Adipocyte (in vitro differentiated cells): ENCODE measurements at places on chromosomes 2 and 18.
A peak's percentile ranks its signal among the peaks of the same experiment; 100 is the strongest.

DNA sequence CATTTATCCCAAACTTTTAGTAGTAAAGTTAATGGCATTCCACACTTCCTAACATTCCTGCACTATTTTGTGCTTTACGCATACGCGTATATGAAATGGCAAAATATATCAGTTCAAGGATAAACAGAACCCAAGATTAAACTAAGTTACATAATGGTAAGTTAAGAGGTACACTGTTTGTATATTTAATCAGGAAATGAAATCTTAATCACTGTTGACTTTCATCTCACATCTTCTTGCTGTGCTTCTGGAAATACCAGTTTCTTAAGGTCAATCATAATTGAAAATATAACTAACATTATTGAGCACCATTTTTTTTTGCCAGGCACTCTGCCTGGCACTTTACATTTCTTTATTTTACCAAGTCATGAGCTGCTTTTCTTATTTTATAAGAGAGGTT is 565.2 kb downstream of the LRP1B start:
- DNase-seq: no peak

DNA sequence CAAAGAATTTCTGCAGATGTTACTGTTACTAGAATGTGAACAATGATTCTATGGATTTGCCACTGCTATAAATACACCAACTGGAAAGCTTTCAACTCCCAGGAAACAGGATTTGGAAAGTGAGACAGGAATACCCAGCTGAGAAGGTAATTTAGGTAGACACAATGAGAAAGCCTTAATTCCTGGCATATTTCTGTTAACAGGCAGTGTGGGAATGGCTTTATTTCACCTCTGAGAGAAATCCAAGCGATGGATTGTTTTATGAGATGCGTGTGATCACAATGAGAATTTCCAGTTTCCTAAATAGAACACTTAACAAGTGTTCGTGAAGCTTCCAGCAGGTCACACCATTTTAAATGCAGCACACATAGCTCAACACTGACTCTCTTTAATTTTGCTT is 133.0 kb downstream of the SLC8A1 start:
- DNase-seq: no peak

- DNase-seq: peak; percentile 25
Measured at GRCh38 chr2:73939419-73939818, 12.7 kb downstream of the DGUOK start.

DNA sequence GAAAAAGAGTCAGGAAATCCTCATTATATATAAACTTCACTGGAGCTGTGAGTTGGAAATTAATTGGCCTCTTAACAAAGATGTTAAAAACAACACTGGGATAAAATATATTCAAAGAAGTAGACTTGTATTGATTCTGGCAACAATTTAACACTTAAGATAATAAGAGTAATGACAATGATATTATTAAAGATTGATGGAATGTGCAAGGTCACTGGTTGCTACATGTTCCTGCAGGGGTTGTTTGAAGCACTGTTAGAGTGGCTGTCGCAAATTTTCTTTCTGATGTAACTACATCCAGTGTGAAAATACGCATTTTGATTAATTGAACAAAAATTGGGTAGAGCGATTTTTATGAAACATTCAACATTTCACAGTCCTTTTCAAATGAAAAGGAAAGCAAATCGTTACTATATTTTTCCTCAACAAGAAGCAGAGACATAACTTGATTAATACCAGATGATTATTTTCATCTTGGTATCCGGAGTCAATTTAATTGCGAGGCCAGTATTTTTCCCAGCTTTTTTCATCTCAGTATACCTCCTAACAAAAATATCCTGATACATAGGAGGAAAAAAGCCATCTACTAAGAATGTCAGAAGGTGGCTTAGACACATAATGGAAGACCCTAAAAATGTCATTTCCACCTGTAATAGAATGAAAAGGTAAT is 6.1 kb downstream of the PTGR3 start:
- peak; percentile 45 for DNase-seq

- no peak for DNase-seq
Measured at GRCh38 chr2:17867133-17867532, 11.3 kb upstream of the KCNS3 start.

DNA sequence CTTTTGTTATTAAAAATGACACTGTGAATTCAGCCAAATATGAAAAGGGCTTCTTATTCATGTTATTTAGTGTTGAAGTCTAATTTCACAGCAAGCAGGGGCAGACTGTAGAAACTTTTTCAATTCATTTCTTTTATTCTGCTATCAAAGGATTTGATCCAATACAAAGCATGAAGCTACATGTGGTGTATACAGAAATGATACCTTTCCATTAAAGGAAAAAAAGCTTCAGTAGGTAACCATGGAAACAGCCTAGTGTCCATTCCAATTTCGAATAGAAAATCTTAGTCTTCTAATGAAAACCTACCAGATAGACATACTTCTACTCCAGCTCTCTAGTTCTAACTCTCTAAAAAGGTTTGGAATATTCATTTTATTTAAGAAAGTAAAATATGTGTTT is 276.2 kb upstream of the KCNJ3 start:
- DNase-seq: no peak

DNA sequence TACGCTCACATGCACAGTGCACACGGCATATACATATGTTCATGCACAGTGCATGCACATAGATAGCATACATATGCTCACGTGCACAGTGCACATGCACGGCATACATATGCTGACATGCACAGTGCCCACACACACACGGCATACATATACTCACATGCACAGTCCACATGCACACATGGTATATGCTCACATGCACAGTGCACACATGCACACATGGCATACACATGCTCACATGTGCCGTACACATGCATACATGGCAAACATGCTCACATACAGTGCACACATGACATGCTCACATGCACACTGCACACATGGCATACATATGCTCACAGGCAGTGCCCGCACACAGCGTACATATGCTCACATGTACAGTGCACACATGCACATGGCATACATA is 97.7 kb upstream of the CTDP1 start:
- no peak for DNase-seq

DNA sequence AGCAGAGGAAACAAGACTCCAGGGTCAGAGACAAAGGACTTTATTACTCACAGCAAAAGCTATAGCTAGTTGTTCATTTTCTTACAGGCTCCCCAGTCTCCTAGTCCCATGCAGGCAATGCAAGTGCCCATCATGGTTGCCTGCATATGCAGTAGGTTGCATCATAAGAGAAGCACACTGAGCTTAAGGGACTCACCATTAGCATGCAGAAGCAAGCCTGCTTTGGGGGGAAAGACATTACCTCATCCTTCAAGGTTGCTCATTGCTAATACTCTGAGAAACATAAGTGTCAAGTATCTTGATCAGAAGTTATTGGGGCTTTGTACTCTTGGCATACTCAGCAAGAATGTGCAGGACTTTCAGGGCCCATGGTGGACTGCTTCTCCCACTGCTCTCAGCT is 114.6 kb upstream of the CCDC68 start:
- DNase-seq: no peak

DNA sequence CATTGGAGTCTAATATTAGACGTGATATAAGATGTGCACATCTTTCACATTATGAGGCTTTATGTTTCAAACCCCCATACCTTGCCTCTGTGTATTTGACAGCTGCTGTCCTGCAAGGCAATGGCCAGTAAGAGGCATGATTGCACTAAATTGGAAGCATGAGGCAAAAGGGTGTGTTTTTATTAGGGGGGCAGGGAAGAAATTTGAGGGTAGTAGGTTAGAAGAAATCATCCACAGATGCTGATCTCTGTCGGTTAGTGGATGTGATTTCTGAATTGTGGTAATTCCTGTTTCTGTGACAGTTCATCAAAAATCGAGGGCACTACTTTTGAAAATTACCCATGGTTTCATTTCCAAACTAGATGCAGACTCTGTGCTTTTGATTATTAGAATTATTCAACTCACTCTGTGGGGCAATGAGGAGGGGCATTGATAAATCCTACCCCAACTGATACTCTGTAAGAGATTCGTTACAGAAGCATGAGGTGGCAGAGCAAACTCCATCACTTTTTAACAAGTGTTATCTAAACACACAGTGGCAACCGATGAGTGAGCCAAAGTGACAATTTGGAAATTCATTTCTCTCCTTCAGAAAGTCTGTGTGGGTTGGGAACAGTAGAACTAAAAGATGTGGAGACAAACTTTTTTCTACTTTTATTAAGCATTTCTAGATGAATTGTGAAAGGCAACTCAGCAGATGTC is 453.0 kb downstream of the ARHGAP15 start:
- DNase-seq: peak; percentile 13

DNA sequence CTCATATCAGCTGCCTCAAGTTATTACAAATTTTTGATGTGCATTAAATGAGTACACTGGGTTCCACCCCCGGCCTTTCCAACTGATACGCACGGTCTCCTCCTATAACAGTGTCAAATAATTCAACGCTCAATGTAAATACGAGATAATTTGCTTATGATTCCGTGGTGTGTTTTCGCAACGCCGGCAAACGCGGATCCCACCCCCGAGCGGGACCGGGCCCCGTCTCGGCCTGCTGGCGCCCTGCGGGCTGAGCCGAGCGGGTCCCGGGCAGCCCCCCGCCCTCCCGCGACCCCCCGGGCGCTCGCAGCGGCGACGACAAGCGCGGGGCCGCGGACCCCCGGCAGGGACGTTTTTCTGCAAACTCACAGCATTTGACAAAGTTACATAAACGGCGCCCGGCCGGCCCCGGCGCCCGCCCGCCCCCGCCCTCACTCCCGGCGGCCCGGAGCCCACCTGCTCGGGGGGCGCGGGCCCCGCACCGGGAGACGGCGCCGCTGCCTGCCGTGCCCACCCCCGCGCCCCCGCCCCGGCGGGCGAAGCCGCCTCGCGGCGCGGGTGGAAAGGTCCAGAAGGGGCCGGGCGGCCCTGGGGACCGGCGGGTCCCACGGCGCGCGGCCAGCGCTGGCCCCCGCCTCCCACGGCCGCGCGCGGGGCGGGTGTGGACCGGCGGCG is 762 bp downstream of the HDAC4 start:
- DNase-seq: peak; percentile 54

DNA sequence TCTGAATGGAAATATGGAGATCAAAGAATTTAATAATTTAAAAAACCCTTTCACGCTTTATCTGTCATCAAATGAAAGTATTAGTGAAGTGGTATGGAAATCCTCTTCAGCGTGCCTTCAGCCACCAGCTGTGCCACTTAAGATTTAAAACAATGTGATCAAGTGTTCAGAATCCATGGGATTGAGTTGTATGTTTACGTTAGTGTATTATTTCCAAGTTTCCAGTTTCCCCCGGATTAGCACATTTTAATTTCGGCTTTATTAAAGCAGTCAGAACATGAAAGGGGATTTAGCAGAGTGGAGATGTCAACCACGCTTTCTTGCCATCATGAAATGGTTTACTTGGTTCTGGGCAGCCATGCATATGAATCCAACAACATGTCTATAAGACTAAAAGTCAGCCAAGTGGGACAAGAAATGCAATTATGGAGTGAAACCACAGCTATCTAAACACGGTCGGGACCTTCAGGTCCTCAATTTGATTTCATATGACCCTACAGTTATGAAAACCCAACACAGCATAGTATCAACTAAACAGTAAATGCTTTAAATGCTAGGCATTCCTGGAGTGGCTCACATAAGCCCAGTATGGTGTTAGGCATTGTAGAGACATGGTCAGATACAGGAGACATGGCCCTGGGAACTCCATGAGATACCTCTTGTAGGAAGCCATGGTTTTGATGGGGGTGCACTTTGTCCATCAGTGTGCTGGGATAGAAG is 224.9 kb upstream of the EPAS1 start:
- DNase-seq: peak; percentile 38

DNA sequence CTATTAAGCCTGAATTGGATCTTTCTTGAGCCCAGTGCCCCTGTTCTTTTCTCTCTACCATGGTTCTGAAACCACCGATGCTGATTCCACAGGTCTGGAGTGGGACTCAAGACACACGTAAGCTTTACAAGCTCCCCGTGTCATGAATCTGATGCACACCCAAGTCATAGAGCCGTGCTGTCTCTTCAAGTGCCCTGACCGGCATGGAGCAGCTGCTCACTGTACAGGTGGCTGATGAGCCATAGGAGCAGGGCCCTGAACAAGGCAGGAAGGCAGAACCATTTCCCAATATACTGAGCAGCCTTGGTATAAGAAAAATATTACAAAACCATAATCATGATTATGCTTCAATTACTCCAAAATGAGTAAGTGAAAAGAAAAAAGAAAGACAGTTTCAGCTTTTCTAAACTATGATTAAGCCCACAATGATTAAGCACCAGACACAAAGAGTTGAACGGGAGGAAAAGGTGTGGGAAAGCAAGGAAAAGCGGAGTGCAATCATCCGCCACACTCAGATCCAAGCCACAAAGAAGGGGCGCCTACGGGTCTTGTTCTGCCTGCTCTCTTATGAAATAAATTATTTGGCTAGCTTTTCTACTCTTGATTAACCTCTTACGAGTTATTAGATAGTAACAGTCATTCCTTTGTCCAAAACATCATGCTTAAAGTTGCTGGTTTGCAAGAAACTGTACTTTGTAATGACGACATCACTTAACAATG is 41.7 kb downstream of the NOL10 start:
- DNase-seq: no peak

GRCh38 chr2:173048897-173049661 is 26.6 kb upstream of the MAP3K20 start:
- peak; percentile 97 for DNase-seq

DNA sequence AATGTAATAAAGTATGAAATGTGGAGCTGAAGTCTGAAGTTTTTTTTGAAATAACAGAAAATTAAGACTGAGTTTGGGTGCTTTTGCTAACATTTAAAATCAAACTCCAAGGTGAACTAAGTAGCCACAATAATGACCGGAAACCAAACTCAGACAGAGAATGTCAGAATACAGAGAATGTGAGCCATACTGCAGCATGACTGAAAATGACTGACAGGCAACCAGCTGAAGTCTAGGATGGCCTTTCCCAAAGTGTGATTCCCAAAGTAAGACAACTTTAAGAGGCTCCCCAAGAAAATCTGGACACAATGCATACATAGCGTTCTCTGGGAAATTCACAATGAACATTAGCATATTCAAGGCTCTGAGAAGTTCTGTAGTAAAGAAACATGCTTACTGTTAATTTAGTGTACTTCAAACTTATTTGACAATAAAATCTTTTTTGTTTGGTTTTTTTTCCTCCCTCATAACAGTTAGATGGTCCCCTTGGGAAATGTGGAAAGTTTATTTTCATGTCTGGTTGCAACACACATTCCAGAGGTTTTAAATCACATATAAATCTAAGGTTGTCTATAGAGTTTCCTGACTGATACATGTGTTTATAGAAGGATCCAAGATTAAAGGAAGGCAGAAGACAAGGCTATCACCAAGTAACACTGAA is 28.6 kb downstream of the PLA2R1 start:
- peak; percentile 90 for DNase-seq

- no peak for DNase-seq
Measured at GRCh38 chr2:180720829-180721228, 259.6 kb upstream of the UBE2E3 start.

DNA sequence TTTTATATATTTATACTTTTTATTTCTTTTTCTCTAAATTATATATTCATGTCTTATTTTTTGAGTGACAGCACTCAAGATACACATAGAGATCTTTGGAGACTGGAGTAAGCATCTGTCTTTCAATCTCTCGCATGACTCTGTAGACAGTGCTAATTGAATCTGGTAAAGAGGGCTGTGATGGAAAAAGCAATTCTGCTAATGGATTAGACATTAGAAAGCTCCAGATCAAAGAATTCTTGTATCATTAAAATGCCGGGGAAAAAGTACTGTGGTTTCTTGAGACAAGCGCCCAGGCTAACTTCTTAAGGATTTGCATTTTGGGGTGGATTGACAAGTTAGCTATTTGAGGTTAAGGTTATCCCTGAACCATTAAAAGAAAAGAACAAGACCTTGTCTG is 383.1 kb upstream of the TNP1 start:
- DNase-seq: no peak
